T-helper 22 cell (primary cell): ENCODE measurements at places on chromosomes 6 and 20.
A peak's percentile ranks its signal among the peaks of the same experiment; 100 is the strongest.

- no peak for DNase-seq
Measured at GRCh38 chr6:102950967-102951366, 1557.5 kb downstream of the GRIK2 start.

DNA sequence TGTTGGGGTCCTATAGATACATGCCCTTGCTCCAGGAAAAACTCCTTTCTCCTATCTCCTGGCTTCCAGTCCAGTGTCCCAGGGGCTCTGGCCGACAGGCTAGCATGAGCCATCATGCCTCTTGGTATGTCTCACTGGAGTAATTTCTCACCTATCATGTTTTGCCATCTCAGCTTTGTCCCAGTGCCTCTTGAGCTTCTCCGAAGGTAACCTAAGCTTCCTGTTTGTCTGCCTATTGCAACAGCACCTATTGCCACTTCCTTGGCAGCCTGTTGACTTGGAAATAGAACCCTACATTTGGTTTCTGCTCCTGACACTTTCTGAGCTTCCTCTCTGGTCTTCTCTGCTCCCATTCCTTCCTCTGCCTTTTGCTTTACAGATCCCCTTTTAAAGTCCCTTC is 197.7 kb downstream of the KCNQ5 start:
- no peak for DNase-seq

GRCh38 chr6:45170309-45170708 is 157.8 kb upstream of the RUNX2 start:
- DNase-seq, result no peak

GRCh38 chr6:108771421-108771820 is 76.8 kb upstream of the ARMC2 start:
- no peak for DNase-seq

DNA sequence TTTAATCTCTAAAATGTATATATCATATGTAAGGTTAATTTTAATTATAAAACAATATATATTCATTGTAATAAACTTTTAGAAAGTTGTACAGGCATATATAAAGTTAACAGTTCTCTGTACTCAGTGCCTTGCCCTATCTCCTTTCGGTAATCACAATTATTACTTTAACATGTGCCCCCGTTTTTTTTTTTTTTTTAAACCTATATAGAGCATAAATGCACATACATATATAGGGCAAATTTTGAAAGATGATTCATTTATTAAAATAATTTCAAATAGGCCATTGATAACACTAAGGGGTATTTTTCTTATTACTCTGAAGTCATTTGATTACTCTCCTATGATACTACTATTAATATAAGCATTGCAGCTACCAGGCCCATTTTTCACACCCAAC is 1.9 kb downstream of the ASF1A start:
- no peak for DNase-seq

DNA sequence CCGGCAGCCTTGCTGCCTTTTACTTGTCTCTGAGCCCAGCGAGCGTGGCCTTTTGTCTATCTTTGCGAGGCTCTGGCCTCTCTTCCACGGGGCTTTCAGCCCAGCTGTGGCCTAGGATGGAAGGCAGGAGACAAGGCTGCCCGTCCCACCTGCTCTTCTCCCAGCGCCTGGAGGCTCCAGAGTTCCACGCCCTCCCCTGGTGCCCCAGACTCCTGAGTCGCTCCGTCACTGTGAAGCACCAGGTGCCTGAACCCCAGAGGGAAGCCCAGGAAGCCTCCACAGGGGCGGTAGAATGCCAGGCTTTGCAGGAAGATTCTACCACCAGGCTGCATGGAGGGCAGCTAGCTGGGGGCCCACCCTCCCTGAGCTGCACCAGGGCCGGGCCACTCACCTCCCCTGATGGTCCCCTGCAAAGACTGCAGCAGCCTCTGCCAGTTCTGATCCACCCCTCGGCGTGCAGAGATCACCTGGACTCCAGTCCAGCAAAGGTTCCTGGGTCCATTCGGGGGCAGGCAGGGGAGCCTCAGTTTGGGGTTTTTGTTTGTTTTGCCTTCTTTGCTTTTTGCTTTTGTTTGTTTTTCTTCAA is 384.6 kb downstream of the CDH4 start:
- no peak for DNase-seq

DNA sequence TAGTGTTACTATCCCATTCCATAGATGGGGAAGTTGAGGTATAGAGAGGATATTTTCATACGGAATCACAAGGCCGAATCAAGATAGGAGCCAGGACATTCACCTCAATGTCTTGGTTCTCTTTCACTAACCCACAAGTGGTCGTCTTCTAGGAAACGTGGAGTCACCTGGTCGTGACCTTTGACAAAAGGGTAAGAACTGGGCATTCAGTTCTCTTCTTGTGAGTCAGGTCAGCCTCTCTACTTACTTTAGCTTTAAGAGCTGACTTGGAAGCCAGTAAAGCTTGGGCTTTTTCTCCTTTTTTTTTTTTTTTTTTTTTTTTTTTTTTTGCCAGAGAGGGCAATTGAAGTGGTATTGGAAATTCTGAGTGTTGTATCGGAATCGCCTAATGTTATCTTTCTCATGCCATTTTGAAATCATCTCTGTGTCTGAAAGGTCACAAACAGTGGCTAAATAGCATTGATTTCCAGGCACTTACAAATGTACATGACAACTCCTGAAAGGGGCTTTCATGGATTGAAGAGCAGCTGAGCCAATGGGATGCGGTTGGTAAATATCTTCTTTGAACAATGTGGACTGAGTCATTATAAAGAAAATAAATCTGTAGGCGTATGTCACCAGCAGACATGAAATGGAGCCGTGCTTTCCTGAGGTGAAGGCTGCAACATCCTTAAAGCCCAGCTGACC is 356.9 kb downstream of the KIF16B start:
- no peak for DNase-seq

DNA sequence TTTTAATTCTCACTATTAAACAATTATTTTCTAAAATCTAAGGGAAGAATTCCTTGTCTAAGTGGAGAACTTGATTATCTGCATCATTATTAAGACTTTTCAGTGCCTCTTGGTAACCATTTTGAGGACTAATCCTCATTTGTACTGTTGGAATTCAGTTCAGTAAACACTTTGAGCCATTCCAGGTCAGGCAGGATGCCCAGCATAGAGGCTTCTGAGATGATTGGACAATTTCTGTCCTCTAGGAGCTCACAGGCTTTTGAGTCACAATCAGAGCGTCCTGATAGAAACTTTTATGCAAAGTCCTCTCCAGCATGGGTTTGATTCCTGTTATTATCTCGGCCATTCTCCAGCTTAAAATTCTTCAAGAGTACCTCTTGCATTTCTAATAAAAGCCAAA is 1304.6 kb downstream of the EPHA7 start:
- DNase-seq, result no peak

DNA sequence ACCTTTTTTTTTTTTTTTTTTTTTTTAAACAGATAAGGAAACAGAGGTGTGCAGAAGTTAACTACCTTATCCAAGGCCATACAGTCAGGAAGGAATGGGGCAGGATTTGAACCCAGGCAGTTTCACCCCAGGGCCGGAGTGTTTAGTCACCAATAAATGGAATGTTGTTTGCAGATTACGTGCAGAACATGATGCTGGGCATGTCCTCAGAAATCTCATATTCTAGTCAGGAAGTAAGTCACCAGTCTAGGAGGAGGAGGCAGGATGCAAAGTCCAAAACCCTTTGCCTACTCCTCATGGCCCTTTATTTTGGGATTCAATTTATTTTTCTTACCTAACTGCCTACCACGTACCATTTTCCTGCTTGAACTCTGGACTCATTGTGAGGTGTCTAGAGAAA is 57.1 kb upstream of the LRRC1 start:
- no peak for DNase-seq

DNA sequence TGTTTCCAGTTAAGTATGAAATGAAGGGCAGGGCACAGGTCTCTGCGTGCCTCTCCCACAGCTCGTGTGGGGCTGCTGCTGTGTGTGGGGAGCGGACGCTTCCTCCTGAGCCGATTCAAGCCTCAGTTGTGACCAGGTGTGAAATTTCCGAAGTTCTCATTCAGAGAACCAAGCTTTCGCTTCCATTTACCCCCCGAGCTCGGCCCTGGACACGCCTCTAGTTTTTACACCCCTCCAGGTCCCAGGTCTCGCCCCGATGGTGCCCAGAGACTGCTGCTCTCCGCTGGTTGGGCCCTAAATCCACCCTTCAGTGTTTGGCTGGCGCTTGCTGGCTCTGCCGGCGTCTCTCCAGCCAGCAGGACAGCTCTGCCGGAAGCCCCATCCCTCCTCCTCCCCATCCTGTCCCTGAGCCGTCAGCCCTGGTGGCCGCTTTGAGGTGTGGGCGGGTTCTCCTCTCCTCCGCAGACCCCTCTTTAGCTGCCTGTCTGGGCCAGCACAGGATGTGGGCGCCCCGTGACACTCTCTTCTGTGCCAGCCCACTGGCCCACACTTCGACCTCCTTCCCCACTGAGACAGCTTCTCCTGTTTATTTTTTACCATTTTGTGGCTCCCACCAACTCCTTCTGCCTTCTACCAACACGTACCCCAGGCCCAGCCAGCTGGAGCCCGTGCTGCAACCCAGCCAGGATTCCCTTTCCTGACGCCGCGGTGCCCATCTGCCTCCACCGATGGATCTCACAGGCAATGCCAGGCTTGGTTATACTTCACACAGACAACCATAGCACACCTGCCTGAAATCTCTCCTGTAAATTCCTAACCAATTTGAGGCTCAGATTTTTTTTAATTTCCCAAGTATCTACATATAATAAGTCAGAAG is 142.8 kb downstream of the DLL1 start:
- no peak for DNase-seq

GRCh38 chr6:104640150-104640700 is 219.5 kb downstream of the HACE1 start:
- DNase-seq, result no peak

GRCh38 chr6:33683051-33683571 is 28.4 kb downstream of the UQCC2 start:
- DNase-seq, result peak; percentile 14

DNA sequence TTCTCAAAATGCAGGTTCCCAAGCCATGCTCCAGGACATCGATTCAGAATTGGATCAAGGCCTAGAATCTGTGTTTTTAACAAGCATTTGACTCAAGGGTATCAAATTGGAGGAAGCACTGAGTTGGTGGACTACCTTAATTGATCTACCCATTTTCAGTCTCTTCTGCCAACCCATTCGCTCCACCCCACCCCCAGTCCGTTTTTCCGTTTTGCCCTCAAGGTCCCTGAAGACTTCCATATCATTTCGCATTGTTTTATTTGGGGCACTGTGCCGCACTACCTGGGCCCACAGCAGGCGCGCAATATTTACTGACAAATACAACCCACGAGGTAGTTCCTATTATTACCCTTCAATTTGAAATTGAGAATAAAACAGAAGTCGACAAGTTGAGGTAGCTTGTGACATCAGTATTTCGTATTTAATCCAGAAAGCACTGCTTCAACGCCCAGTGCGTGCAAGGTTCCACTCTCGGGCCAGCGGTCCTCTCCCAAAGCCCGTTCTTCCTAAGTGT is 557 bp upstream of the DHX35 start:
- no peak for DNase-seq

- no peak for DNase-seq
Measured at GRCh38 chr6:12222405-12223366, 67.5 kb upstream of the EDN1 start.

DNA sequence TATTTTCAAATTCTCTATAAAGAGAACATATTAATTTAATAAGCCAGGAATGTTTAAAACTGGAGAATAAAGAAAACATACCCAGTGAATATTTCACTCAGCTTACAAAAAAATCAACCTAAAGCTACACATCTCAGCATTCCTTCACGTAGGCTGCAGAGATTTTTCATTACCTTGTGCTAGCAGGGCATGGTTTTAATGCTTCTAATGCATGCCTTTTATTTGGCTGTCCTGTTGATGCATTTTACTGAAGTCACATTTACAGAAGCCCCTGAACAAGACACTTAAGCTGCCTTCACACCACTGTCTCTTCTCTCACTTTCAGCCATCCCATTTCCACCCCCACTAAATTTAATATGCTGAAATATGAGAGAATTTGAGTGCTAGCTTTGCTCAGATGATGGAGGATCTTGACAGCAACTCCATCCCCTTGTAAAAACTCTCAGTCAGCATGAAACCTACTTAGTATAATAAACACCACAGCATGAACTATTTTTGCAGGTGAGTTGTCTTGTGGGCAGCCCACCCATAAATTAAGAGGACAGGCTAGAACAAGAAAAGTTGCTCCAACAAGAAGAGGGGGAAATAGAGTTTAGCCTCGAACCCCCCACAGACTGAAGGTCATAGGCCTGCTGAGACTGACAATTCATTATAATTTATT is 159.4 kb downstream of the SIM1 start:
- no peak for DNase-seq

- no peak for DNase-seq
Measured at GRCh38 chr6:144248003-144248402, 37.1 kb upstream of the UTRN start.

DNA sequence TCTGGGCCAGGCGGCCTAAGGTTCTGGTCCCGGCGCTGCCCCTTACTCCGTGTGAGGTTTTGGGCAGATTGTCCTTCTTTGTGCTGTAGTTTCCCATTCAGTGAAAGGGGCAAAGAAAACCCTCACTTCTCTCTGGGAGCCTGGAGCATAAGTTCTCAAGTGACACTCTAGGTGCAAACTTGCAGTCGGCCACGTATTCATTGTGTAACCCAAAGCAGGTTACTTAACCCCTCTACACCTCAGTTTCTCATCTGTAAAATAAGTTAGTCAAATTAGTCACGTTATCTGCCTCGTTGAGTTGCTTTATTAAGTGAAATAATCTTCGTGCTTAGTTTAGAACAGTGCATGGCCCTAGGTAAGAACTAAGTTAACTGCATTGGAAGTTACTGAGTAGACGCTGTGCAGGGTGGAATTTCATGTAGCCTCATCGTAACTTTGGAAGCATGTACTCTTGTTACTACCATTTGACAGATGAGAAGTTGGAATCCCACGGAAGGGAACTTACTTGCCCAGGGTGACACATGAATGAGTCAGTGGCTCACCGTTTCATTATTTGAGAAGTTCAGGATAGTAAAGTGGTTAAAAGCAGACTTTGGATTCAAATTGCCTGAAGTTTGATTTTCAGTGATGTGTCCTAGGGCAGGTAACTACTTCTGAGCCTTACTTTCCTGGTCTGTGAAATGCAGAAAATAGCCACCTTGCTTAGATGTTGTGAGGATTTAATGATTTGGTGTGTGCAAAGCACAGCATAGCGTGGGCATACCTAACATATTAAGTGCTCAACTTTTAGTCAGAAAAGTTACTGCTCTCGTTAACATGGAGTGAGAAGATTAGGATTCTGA is 556 bp upstream of the MROH8 start:
- DNase-seq, result no peak

DNA sequence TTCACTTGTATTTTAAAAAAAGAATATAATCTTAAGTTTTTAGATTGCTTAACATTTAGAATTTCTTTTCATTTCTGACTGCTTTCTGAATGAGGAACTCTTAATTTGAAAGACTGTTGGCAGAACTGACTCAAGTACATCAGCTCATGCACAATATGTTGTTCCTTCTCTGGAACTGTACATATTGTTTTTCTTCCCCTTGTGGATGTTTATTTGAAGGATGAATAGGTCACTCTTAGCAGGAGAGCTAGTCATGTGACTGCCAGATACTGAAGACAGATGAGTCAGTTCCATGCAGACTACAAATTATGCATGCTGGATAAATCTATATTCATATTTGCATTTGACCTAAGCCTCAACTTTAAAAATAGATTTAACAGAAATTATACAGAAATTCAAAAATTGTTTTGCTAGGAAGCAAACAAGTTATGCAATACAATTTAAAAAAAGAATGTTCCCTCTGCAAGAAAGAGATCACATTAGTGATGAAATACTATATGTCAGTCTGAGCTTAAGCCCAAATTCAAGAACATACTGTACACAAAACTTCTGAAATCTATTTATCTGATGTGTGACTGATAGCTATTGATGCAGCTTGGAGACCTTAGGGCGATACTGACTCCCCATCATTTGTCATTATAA is 1274.9 kb upstream of the GJE1 start:
- DNase-seq, result no peak

- DNase-seq, result no peak
Measured at GRCh38 chr6:112237066-112237465, 17.3 kb downstream of the LAMA4 start.
